ENCODE measurements at places on chromosomes 5 and 9.
A peak's percentile ranks its signal among the peaks of the same experiment; 100 is the strongest.

DNA sequence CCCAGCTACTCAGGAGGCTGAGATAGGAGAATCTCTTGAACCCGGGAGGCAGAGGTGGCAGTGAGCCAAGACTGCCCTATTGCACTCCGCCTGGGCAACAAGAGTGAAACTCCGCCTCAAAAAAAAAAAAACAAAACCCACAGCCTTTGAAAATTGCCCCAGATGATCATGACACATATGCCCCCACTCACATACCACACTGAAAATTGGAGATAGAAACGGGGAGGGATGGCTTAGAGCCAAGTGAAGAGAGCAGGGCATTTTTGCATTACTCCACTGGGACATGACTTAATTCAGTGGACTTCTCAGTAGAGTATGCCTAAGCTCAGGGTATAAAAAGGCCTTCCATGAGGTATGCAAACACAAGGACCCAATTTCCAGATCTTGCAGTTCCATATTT lies 309.3 kb downstream of the BNC2 start:
- no peak for DNase-seq
- H3K27ac ChIP-seq, result no peak overlapping the region
- no peak overlapping the region for H3K4me3 ChIP-seq
- H3K4me1 ChIP-seq, result no peaks in the 10 kb centered on the region

DNA sequence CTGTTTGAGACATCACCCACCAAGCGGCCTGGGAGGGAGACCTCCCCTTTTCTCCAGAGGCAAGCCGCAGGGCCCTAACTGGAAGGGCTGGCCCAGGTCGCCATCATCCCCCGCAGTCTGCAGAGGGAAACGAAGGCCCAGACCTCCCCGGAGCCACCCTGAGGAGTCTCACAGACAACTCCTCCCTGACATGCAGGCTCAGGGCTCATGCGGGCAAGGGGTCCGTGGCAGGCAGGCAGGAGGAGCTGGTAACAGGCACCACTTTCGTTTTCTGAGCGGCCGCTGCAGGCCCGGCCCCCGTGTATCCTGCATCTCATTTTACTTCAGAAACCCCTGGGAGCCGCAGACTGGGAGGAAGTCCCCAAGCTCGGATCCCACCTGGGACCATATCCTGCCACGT lies 192.0 kb upstream of the PPP1R26 start:
- no peak overlapping the region for H3K27ac ChIP-seq
- H3K4me3 ChIP-seq, result no peak overlapping the region
- H3K36me3 ChIP-seq, result no peaks in the 10 kb centered on the region
- DNase-seq, result no peak
- H3K27me3 ChIP-seq, result no peaks in the 10 kb centered on the region

DNA sequence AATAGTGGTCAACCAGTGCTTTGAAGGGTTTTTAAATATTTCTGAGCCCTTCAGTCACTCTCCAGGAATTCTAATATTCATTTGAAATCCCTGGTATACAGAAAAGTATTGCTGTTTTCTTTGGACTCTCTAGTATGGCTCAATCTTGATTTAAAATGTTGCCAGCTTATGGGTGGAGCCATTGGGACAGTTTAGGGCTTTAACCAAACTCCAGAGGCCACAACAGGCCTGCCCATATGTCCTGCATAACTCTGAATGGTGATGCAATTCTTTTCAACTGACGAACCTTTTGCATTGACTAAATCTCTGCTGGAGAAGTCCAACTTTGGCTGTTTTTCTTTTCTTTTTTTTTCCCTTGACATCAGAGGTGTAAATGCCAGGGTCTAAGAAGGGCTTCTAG lies 10.3 kb upstream of the ANKHD1 start:
- H3K4me3 ChIP-seq, result no peak overlapping the region
- H3K4me1 ChIP-seq, result no peaks in the 10 kb centered on the region
- H3K27me3 ChIP-seq, result no peaks in the 10 kb centered on the region

GRCh38 chr9:114691046-114691955 lies 9.3 kb upstream of the TEX48 start:
- DNase-seq, result no peak
- no peaks in the 10 kb centered on the region for H3K36me3 ChIP-seq
- H3K27ac ChIP-seq, result no peak overlapping the region
- H3K4me3 ChIP-seq, result no peak overlapping the region

DNA sequence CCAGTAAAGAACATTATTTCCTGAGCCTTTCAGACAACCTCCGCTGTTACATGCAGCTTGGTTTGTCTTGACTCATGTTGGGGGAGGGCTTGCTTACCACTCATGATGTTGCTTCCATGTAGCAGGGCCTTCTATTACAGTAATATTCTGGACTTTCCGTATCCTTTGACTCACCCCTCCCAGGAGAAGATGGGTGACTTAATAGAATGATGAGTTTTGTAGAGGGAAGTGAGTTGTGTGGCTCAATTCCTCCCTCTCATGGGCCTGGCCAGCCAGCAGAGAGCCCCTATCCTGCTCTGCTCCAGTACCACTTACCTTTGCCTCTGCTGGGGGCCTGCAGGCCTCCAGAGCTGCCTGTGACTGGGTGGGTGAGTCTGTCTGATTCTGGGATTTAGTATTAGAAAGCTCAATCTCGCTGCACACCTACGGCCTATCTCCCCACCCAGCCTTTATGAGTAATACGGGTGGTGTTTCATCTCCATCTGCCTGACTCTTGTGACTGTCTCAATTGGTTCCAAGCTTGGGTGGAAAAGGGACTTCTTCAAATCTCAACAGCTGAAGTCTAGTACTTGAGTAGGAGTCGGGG lies 52.6 kb upstream of the KLF9 start:
- H3K36me3 ChIP-seq, result no peaks in the 10 kb centered on the region
- peaks cover 14% of the 10 kb centered on the region for H3K4me1 ChIP-seq
- H3K27me3 ChIP-seq, result no peaks in the 10 kb centered on the region
- peak overlapping the region; percentile 4 for H3K27ac ChIP-seq
- no peak for DNase-seq
- no peak overlapping the region for H3K4me3 ChIP-seq
